ENCODE measurements at places on chromosomes 4 and X.

- DNase-seq, result no peak
These were observed 142.3 kb downstream of the AFAP1 start for GRCh38 chr4:7797330-7797729.

DNA sequence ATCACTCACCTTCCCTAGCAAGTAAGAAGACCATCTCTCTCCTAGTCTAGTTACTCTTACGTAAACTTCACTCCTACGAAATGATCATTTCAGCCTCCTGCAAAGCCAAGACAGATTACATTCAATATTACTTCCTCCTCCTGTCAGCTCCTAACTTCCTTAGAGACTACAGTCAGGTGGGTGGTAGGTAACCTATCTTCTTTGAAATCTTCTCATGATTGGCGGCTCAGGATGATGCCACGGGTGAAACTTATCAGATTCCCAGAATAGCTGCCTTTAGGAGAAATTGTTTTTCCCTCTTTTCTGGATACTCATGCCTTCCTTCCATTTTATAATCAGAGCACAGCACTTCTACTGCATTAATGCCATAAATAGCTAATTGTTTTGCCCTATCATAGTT is 744.8 kb upstream of the HS3ST1 start:
- DNase-seq, result no peak

GRCh38 chr4:3372933-3373465 is 68.8 kb upstream of the HGFAC start:
- DNase-seq, result no peak

- DNase-seq, result no peak
These were observed 46.7 kb downstream of the ZNF827 start for GRCh38 chr4:145891958-145892357.

DNA sequence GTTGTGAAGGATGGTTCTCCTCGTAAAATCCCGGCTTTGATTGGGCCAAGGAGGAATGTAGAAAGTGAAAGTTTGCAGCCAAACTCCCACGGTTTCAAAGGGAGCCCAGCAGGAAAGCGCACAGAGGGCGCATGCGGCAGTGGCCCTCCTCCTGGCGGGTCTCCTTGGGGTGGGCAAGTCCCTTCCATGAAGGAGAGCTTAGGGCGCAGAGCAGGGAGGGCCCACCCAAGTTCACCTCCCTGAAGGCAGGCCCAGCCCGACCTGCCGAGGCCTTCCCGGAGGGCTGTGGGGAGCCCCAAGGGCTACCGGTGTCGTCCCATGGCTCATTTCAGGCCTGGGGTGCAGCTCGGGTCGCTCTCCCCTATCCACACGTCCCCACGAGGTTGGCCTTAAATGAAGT is 2.0 kb downstream of the PDZD4 start:
- no peak for DNase-seq

DNA sequence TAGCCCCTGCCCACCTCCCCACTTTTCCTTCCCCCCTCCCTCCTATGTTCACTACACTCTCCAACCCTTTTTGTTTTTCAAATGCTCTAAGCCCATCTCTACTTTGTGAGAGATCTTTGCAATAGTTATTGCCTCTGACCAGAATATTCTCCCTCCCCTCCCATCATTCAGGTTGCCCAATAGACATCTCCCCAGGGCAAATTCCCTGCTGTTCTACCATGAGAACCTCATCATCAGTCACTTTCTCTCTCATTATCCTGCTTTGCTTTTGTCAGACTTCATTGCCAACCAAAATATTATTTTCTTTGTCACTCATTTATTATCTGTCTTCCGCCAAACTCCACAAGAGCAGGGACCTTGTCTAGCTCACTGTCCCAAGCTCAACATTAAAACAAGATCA is 268.2 kb upstream of the PPARGC1A start:
- no peak for DNase-seq

DNA sequence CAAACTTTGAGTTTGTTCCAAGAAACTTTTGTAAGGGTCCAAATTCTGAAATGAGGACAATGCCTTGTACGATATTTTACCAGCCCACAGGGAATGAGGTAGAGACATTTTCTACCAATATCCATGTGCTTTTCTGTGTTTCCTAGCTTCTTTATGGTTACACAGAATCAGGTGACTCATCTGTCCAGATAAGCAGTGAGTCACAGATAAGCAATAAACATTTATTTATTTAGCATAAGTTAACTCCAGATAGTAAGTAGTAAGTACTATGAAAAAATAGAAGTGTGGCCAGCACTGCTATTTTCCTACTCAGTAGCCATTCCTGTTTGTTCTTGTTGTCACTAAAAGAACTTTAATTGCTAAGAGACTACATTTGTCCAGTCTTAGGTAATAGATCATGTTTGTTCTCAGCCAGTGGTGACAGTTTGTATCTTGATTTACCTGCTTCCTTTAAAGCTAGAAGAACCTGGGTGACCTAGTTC is 7.4 kb downstream of the AFF1 start:
- DNase-seq, result no peak

GRCh38 chr4:104859601-104860237 is 287.0 kb upstream of the TET2 start:
- DNase-seq, result no peak

All from activated T-cell treated with anti-CD3 and anti-CD28 coated beads for 1 hour (primary cell).